Smooth muscle cell of the umbilical artery (primary cell): ENCODE measurements at places on chromosomes 7 and 10. TPM values are rescaled to one million over a fixed set of nuclear protein-coding genes. Genes with fewer than 3 reads are reported as not detected.

The LIPK gene
- not detected in 2 replicates for total RNA-seq

The TFPI2 gene
- total RNA-seq: 649 and 876 TPM in 2 replicates

The PWWP2B gene
- 12.2 and 13.2 TPM in 2 replicates for total RNA-seq

The ITGB8 gene
- 7.4 and 12.6 TPM in 2 replicates for total RNA-seq

The GPR85 gene
- 2.6 and 4.8 TPM in 2 replicates for total RNA-seq

The CTAGE15 gene
- total RNA-seq: not detected in 2 replicates

The CAV2 gene
- total RNA-seq: 42.5 and 149 TPM in 2 replicates

The RAPGEF5 gene
- 1.5 and 1.6 TPM in 2 replicates for total RNA-seq

The TFR2 gene
- 0.83 and 0.89 TPM in 2 replicates for total RNA-seq

The WDFY4 gene
- not detected in 2 replicates for total RNA-seq

The CLIP2 gene
- total RNA-seq: 37.4 and 89.4 TPM in 2 replicates

The MRPS33 gene
- total RNA-seq: 18.4 and 31.8 TPM in 2 replicates

The PAX4 gene
- not detected in 2 replicates for total RNA-seq

The STOX1 gene
- 0.09 TPM in 1 of 2 replicates, not detected in the other for total RNA-seq

The CCAR1 gene
- total RNA-seq: 23.3 and 23.8 TPM in 2 replicates

The ADRA2A gene
- not detected in 2 replicates for total RNA-seq

The PALD1 gene
- total RNA-seq: 0.14 TPM in 1 of 2 replicates, not detected in the other

The SPDYE2B gene
- not detected in 2 replicates for total RNA-seq

The CCDC136 gene
- total RNA-seq: 10.7 and 11.4 TPM in 2 replicates

The SH2D4B gene
- under 0.01 TPM in 1 of 2 replicates, not detected in the other for total RNA-seq

The AOAH gene
- total RNA-seq: not detected in 2 replicates

The ZNF277 gene
- total RNA-seq: 29.0 and 56.4 TPM in 2 replicates

The NUTM2D gene
- total RNA-seq: 1.2 and 2.0 TPM in 2 replicates

The ATXN7L1 gene
- 3.9 and 7.2 TPM in 2 replicates for total RNA-seq

The GTF2I gene
- total RNA-seq: 97.4 and 146 TPM in 2 replicates

The SPDYE6 gene
- total RNA-seq: not detected in 2 replicates

The TEX47 gene
- not detected in 2 replicates for total RNA-seq

The ICA1 gene
- total RNA-seq: 0.55 and 1.2 TPM in 2 replicates

The NUTM2E gene
- total RNA-seq: 0.05 TPM in 1 of 2 replicates, not detected in the other

The GNGT1 gene
- total RNA-seq: not detected in 2 replicates

The SLC16A12 gene
- 0.14 TPM in 1 of 2 replicates, not detected in the other for total RNA-seq

The ASB10 gene
- total RNA-seq: not detected in 2 replicates

The PTPRE gene
- 2.1 and 9.5 TPM in 2 replicates for total RNA-seq

The ADCK2 gene
- 11.6 and 15.0 TPM in 2 replicates for total RNA-seq

The UPK3B gene
- under 0.01 TPM in 1 of 2 replicates, not detected in the other for total RNA-seq

The GPR141 gene
- total RNA-seq: not detected in 2 replicates

The CCDC126 gene
- total RNA-seq: 7.8 and 16.3 TPM in 2 replicates

The TWIST1 gene
- total RNA-seq: 24.9 and 41.6 TPM in 2 replicates

The PTEN gene
- total RNA-seq: 101 and 106 TPM in 2 replicates

The FXYD4 gene
- total RNA-seq: not detected in 2 replicates

The ATOH7 gene
- not detected in 2 replicates for total RNA-seq

The EXOC4 gene
- 78.4 and 133 TPM in 2 replicates for total RNA-seq

The MAGI2 gene
- total RNA-seq: 10.1 and 16.0 TPM in 2 replicates

The LRRC18 gene
- total RNA-seq: not detected in 2 replicates

The IGFBP1 gene
- not detected in 2 replicates for total RNA-seq

The ANLN gene
- 6.2 and 47.3 TPM in 2 replicates for total RNA-seq

The TRIM56 gene
- total RNA-seq: 14.3 and 36.2 TPM in 2 replicates

The ORC5 gene
- 19.3 and 108 TPM in 2 replicates for total RNA-seq

The MALRD1 gene
- under 0.01 and 0.14 TPM in 2 replicates for total RNA-seq

The TCAF1 gene
- total RNA-seq: 99.5 and 103 TPM in 2 replicates

The CYP26C1 gene
- total RNA-seq: 0.09 TPM in 1 of 2 replicates, not detected in the other

The ANKRD2 gene
- total RNA-seq: 0.74 and 0.89 TPM in 2 replicates

The PRSS37 gene
- total RNA-seq: not detected in 2 replicates

The ASIC3 gene
- 0.05 TPM in 1 of 2 replicates, not detected in the other for total RNA-seq

The FAM221A gene
- total RNA-seq: 1.2 and 2.0 TPM in 2 replicates

The STK31 gene
- not detected in 2 replicates for total RNA-seq

The CAMK1D gene
- total RNA-seq: 1.8 and 4.4 TPM in 2 replicates
